ENCODE measurements at places on chromosomes 13 and 19.

GRCh38 chr13:33401238-33401637 lies 115.7 kb upstream of the STARD13 start:
- DNase-seq = no peak

DNA sequence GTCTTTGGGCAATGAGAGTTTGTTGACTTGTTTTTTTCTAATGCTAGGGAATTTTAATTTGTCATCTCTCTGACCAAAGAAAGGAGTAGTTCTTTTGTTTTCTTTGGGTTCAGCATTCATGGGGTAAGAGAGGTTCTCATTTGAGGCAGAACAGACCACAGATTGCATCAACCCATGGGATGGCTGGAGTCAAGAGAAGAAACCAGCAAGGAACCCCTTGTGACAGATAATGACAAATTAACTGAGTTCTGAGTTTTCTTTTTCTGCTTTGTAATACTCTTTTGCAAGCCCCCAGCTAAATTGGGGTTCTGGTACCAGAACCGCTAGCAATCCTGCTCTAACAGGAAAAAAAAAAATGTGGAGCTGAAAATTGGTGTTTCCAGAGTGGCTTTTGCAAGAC lies 864.1 kb downstream of the DIAPH3 start:
- DNase-seq = no peak

DNA sequence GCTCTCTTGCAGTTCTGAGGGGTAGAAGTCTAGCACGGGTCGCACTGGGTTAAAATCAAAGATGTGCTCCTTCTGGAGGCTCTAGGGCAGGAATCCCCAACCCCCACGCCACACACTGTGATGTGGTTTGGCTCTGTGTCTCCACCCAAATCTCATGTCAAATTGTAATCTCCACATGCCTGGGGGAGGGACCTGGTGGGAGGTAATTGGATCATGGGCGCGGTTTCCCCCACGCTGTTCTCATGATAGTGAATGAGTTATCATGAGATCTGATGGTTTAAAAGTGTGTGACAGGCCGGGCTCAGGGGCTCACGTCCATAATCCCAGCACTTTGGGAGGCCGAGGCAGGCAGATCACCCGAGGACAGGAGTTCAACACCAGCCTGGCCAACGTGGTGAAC lies 26.6 kb upstream of the CALM3 start:
- DNase-seq = no peak

- no peak for DNase-seq
Measured at GRCh38 chr13:24261566-24261965, 47.8 kb upstream of the C1QTNF9 start.

DNA sequence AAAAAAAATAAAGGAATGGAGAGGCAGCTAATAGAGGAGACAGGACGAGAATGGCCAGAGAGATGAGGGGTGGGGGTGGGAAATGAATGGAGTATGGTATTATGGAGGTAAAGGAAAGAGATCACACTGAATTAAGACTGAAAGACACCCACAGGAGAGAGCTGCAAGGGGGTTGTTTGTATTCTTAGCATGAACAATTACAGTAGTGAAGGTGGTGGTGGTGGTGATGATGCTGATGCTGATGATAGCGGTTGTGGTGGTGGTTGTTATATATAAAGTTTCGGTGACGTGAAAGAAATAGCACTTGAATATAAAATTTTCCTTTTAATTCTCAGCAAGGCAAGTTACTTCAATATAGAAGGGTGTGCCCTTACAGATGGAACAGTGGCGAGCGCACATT lies 2.8 kb upstream of the ADGRE3 start:
- no peak for DNase-seq

GRCh38 chr13:49098198-49098597 lies 121.9 kb upstream of the MLNR start:
- no peak for DNase-seq

DNA sequence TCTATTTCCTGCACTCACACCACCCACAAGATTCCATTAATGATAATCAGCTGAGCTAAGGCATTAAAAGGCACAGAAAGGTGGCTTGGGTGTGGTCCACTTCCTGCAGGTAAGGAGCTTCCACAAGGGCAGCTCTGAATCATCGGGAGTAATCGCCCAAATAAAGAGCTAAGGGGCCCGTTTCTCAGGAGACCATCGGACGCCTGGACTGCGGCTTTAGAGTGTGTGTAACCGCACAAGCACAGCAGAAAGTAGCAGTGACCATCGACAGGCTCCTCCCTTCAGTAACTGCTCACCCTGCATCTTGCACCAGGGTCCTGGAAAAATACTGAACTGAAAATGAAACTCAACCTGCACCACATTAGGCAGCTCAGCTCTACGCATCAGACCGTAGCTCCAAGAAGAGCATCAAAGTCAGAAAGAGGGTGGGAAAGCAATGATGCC lies 6.0 kb downstream of the STK24 start:
- DNase-seq = no peak

DNA sequence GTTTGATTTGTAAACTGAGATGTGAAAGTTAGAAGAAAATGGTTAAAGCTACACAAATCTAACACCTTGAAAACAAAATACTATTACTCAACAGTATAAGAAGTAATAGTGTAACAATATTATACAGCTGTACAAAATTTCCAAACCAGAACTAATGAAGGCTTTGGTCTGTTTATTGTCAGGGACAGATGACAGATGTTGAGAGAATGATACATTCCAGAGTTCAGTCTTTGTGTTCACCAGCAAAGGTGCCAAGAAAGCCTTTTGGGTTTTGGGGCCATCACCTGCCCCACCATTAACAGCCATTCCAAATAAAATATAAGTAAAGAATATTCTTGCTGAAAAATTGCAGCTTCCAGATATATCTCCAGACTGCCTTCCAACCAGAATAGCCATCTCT lies 439.3 kb downstream of the PCDH20 start:
- DNase-seq = no peak

DNA sequence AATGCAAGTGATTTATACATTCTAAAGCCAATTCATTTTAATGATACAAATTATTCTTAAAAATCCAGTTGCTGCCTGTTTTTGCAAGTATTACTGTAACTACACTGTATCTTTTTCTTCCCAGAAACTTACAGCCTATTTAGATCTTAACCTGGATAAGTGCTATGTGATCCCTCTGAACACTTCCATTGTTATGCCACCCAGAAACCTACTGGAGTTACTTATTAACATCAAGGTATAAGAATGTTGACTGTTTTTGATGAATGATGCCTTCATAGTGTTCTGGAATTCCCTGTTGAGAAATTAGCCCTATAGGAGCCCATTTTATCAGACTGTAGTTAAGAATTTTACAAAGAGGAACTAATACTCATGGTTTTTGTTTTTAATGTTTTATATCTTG lies 25.0 kb downstream of the ITM2B start:
- no peak for DNase-seq

GRCh38 chr13:91661692-91662490 lies 263.5 kb downstream of the GPC5 start:
- no peak for DNase-seq

DNA sequence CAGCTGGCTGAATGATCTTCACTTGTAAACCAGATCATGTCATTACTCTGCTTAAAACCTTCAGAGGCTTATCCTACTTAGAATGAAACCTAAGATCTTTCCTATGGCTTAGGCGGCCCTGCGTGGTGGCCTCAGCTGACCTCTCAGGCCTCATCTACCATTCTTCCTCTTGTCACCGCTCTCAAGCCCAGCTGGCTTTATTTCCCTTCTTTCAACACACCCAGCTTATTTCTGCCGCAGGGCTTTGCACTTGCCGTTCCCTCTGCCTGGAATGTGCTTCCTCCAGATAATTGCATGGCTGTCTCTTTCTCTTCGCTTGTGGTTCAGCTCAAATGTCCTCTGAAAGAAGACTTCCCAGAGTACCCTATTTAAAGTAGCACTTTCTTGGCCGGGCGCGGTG lies 3.6 kb upstream of the ASF1B start:
- DNase-seq = no peak

DNA sequence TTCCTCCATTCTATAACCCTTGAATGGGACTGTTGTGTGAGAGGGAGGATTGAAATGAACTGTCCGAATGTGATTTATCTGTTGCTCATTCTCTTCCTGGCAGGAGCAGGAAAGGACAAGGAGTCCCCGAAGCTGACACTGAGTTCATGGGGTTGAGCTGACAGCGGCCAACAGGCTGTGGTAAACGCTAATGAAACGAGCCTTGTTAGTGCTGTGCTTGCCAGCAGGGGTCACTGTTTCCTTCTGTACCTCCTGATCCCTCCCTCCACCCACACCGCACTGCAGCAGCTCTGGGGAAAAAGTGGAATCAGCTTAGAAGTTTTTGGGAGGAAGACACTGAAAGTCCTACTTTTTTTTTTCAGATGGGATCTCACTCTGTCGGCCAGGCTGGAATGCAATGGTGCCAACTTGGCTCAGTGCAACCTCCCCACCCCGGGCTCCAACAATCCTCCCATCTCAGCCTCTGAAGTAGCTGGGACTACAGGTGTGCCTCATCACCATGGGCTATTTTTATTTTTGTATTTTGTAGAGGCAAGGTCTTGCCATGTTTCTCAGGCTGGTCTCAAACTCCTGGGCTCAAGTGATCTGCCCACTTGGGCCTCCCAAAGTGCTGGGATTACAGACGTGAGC lies 6.7 kb upstream of the ZNF761 start:
- no peak for DNase-seq

DNA sequence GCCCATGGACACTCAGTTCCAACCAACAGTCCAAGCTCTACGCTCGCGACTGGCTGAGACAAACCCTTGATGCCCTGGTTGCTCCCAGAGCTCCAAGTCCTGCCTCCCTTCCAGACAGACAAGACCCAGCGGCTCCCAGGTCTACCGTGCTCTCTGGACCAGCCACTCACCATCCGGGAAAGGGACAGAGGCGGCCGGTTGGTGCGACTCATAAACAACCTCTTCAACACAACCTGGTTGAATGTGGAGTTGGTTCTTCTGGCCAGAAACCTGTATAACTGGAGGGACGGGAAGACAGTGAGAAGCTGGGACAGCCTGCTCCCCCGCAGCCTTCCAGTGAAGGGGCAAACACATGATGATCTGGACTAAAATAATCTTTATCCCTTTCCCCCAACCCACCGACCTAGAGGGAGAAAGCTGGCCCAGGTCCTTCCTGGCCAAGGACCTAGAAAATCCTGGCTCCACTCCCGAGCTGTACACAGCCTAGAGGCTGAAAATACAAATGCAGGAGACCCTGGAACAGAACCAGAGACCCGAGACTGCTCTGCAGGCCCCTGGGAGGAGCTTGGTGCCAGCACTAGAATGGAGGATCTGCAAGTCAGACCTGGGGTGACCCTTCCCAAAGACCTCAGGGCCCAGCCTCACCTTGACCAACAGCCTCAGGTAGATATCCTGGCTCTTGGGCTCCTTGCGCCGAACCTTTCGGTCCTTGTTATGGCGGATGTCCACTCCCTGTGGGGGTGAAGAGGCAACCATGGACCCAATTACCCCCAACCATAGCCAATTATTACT lies 1.6 kb downstream of the RPL18 start:
- DNase-seq = no peak

GRCh38 chr19:41427647-41428480 lies 690 bp upstream of the B3GNT8 start:
- DNase-seq = no peak

GRCh38 chr13:22948421-22948820 lies 232.4 kb upstream of the SGCG start:
- no peak for DNase-seq

DNA sequence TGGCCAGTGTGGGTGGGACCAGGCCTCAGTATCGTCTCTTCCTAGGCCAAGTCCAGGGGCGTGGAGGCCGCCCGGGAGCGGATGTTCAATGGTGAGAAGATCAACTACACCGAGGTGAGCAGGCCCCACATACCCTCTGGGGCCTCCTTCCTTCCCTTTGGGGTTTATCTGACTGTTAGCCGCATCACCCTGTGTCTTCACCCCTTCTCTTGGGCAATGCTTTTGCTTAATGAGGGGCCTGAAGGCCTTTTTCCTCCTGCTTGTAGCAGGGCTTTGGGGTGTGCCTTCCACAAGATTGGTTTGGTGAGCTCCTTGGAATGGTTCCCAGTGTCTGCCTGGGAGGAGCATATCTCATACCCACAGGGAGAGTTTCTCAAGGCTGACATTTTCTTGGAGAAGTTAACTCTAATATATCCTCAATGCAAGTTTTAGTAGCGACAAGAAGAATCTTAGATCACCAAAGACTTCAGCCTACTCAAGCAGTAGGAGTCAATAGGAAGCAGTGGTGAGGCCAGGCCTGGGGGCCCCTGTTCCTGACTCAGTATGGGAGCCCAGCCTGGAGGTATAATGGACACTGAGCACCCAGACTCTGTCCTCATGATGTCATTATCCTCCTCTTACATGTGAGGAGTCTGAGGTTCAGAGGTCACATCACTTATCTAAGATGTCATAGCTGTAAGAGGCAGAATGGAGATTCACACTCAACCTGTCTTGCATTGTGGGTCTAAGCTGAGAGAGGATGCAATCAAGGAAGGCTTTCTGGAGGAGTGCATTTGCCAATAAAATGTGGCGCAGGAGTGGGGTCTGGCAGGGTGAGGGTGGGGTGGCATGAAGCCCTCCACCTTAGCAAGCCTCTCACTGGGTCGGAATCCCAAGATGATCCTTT lies 2.0 kb downstream of the GPI start:
- DNase-seq = no peak

DNA sequence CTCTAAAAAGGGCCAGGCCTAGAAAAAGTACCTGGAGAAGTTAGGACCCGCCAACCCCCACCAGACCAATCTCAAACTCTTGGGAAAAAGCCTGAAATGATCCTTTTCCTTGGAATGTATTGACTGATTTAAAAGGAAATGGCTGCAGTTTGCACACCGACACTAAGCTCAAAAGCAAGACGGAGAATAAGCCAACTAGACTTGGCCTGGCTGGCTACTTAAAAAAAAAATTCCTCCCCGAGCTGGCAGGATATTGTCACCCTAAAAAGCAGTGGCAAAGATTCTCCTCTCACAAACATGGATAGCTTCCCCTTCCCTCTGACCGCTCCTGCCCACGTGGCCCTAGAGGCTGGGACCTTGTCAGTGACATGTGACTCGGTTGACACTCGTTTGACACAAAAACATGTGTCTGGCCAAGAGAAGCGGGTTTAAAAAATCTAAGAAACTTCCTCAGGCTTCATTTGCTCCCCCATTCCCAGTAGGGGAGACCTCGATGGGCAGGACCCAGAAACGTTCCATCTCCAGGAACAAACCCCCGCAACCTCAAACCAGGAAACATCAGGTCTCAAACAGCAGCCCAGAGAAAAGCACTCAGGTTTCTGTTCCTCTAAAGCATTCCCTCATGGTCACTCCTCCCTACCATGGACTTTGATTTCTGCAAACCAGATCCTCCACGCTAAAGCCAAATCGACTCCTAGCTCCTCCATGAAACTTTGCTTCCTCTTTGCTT lies 1.3 kb downstream of the RFX1 start:
- DNase-seq = no peak

DNA sequence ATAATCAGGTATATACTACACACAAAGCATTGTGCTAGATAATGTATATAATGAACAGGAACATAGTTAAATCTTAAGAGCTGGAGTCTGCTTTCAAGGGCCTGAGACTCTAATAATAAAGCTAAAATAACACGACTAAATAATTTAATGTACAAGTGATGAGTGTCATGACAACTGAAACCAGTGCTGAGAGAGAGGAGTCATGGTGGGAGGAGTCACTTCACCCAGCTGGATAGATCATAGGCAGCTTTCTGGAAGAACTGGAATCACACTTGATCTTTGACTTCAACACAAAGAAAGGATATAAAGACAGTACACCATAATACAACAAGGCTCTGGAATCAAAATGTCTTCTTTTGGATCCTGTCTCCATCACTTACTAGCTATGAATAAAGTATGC lies 7.1 kb downstream of the RBM26 start:
- DNase-seq = no peak

- DNase-seq = no peak
Measured at GRCh38 chr19:40721936-40722661, 5.2 kb downstream of the ITPKC start.
